Cortex of kidney (tissue), 1 donor: ENCODE measurements at places on chromosomes 4 and X.

- DNase-seq, result no peak
These were observed 199.2 kb downstream of the MAB21L2 start for GRCh38 chr4:150781191-150781590.

- DNase-seq, result no peak
These were observed 62.3 kb upstream of the CD99 start for GRCh38 chrX:2628751-2629315.

GRCh38 chr4:14125375-14126129, 498.0 kb upstream of the BOD1L1 start:
- no peak for DNase-seq

DNA sequence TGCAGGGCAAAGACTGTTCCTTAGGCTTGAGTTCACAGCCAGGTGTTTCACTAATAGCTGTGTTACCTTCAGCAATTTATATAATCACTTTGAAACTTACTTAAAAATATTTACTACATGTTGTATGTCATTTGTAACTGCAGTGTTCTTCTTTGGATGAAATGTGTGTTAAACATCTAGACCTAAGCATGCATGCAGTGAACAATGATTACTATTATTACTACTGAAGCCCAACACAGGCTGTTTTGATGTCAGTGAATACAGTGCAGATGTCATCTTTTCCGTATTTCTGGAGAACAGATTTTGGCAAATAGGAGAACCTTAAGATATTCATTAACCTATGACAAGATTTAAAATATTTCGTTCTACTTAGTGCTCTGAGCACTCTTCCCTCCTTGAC, 101.8 kb upstream of the ANK2 start:
- DNase-seq, result no peak

- no peak for DNase-seq
These were observed 45.5 kb downstream of the PPP1R2C start for GRCh38 chrX:42732506-42732905.

DNA sequence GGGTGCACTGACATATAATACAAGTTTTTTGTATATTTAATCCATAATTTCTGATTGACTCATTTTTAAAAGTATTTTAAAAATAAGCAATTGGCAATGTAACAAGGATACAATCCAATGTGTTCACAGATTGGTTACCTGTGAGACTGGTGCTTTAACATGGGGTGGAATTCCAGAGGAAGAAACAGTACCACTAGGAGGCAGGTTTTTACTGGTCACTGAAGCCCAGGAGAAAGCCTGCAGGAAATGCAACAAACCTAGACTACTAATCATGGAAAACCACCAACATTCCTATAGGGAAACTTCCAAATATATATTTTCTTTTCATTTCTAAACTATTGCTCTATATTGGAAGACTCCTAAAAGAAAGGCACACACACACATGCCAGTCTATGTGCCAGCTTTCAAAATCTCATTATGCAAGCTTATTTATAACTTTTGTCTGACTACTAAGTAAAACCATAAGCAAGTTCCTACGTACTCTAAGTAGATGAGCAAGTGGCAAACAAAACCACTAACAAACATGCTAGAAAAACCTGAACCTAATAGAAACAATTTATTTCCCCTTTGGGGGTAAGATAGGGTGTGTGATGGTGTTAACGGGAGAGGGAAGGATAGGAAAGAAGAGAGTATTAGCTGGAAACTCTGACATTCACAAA, 19.2 kb downstream of the G3BP2 start:
- DNase-seq, result no peak

- DNase-seq, result no peak
These were observed 232.2 kb upstream of the IGFBP7 start for GRCh38 chr4:57342411-57342810.

- DNase-seq, result no peak
These were observed 4.0 kb downstream of the ETFDH start for GRCh38 chr4:158676076-158676475.

- no peak for DNase-seq
These were observed 225.9 kb upstream of the CASK start for GRCh38 chrX:42149281-42149680.

DNA sequence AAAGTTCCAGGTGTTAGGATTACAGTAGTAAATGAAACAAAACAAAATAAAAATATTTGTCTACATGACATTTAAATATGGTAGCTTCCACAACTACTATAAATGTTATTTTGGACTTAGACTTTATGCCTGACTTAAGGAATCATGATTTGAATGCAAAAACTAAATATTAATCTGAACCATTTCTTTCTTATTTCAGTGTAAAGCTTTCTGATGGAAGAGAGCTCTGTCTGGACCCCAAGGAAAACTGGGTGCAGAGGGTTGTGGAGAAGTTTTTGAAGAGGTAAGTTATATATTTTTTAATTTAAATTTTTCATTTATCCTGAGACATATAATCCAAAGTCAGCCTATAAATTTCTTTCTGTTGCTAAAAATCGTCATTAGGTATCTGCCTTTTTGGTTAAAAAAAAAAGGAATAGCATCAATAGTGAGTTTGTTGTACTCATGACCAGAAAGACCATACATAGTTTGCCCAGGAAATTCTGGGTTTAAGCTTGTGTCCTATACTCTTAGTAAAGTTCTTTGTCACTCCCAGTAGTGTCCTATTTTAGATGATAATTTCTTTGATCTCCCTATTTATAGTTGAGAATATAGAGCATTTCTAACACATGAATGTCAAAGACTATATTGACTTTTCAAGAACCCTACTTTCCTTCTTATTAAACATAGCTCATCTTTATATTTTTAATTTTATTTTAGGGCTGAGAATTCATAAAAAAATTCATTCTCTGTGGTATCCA, 1.6 kb downstream of the CXCL8 start:
- no peak for DNase-seq

- no peak for DNase-seq
These were observed 45.3 kb upstream of the KCTD8 start for GRCh38 chr4:44493924-44494323.

- no peak for DNase-seq
These were observed 562.5 kb downstream of the CCSER1 start for GRCh38 chr4:90689739-90690138.

- DNase-seq, result no peak
These were observed 19.3 kb downstream of the EPHA5 start for GRCh38 chr4:65651031-65651430.

DNA sequence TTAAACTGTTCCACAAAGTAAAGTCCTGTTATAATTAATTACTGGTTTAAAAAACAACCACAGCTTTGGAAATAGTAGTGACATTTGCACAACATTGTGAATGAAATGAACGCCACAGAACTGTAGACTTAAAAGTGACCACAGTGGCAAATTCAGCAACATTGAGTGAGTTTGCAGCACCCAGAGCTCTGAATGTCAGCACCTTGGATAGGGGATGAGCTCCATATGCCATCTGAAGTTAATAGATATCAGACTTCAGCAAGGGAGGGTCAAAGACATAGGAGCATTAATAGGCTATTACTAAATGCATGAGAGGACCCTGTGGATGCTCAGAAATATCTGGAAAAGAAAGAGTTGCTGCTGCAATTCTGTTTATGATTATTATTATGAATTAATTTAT, 55.3 kb upstream of the KCNIP4 start:
- DNase-seq, result no peak

DNA sequence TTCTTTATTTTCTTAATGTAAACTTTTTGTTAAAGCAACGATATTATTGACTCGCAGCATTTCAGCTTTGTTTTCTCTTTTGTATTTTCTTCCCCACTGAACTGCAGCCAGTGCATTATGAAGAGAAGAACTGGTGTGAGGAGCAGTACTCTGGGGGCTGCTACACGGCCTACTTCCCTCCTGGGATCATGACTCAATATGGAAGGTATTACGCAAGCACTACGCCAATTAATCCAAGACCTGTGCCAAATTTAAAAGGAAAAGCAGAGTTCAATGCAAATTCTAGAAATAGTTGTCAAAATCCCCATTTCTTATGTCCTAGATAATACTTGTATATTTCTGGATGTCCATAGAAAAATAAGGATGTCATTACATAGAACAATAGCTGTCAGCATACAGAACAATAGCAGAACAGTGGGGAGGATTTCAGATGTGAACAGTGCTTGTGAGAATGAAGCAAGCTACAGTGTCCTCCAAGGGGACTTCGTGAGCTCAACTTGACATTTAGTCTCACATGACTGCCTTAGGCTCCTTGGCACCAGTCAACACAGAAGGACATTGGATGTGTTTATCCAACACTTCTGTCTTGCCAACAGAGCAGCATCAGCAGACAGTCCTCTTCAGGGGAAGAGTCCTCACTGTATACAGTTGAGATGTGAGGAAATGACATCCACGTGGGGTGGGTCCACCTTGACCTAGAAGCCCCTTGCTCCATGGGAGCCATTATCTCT, 85.9 kb downstream of the MAOA start:
- no peak for DNase-seq

DNA sequence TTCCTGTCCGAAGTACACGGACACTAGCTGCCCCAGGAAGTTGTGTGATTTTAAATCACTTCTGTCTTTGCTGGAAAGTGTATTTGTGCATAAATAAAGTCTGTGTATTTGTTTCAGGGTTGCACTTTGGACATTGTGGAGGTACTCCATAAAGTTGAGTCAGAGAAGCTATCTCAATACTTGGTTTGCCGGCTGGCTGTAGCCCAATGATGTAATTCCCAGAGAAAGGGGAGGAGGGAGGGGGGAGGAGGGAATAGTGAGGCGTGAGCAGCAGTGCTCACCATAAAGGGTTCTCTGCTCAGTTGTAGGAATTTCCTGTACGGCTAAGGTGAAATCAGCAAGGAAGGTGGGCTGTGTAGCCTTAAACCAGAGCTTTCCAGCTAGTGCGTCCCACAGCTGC, 7.5 kb downstream of the APEX2 start:
- DNase-seq, result no peak

DNA sequence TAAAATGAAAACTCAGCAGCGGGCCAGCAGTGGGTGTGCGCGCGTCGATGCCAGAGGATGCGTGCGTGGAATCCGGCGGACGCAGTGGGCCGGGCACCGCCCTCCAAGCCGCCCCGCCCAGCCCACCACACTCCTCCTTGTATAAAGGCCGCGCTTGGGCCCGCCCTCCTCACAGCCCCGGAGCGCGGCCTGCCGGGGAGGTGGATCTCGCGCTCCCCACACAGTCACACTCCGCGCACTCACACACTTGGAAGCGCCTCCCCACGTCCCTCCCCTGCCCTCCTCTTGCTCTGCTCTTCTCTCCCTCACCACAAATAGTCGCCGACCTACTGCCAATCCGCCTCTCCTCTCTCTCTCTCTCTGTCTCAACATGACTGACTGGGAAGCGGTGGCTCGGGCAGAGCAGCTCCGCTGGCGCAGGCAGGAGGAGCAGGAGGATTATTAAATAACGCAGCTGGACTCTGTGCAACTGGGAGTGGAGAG, at the start of gene CCSER1:
TSS of gene CCSER1 (plus strand) at position 172 of the 483 bp plus-strand sequence.
- peak; percentile 7 for DNase-seq

- no peak for DNase-seq
These were observed 64.7 kb downstream of the DHX15 start for GRCh38 chr4:24519649-24520048.

- no peak for DNase-seq
These were observed 118.9 kb downstream of the RAB28 start for GRCh38 chr4:13365195-13365594.

GRCh38 chr4:81494031-81494431, 22.3 kb upstream of the RASGEF1B start:
- no peak for DNase-seq

DNA sequence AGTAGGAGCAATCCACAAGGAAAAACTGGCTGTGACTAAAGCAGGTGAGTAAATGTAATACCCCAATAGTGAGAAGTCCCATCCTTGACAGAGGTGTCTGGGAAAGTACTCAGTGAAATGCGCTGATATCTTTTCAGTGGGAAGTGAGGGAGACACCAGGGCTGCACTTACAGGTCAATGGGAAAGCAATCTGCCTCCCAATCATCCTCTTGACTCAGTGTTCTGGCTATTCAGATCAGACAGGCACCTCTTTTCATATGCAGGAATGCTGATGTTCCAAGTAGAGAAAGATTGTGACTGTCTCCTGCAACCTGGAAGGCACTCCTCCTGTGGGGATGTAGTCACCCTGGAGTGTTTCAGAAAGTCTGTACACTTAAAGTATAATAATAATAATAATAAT, 39.9 kb upstream of the SPIN2A start:
- DNase-seq, result no peak
